Thyroid gland (tissue), 4 donors: ENCODE measurements at places on chromosomes 4 and X. TPM values are rescaled to one million over a fixed set of nuclear protein-coding genes. Genes with fewer than 3 reads are reported as not detected.

XK gene
- total RNA-seq = 3.5 TPM

DNA sequence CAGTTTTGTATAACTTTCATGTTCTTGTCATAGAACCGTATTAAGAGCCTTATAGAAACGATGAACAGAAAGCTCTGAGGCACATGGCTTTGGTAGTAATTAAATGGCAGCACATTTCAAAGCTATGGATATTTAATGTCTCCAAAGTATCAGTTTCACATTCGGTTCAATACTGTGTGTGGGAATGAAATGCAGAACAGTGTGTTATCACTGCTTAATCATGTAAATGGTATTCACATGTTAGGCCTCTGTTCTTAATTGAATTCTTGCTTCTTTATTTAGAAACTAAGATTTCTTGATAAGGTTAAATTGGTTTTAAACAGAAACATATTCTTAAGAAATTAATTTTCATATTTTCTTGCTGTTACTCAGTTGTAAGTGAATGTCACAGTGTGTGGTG, 701.0 kb upstream of the PITX2 start:
- no peak overlapping the region for H3K27ac ChIP-seq
- no peaks in the 10 kb centered on the region for H3K36me3 ChIP-seq
- DNase-seq = no peak
- H3K27me3 ChIP-seq = no peaks in the 10 kb centered on the region
- H3K4me3 ChIP-seq = no peak overlapping the region
- peaks cover 3% of the 10 kb centered on the region for H3K4me1 ChIP-seq

GRID2 gene
- total RNA-seq = not detected

DNA sequence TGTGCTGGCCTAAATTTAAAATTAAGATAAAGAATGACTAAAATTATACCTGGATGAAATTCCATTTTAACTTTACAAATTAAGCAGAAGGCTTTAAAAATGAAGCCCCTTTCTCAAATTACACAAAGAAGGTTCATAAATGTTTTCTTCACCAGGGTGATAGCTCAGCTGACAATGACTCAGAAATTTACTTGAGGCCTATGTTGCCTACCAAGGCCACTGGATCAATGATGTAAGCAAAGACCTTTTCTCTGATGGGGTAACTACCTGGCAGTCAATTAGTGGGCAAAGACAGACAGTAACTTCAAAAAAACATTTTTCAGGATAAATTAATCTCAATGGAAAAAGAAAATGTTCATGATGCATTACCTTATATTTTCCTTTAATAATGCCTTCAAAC, 23.9 kb upstream of the GPR34 start:
- H3K4me1 ChIP-seq = no peaks in the 10 kb centered on the region
- H3K27me3 ChIP-seq = no peaks in the 10 kb centered on the region
- no peak for DNase-seq
- no peak overlapping the region for H3K4me3 ChIP-seq
- H3K27ac ChIP-seq = no peak overlapping the region

- peaks cover 8% of the 10 kb centered on the region for H3K4me1 ChIP-seq
- H3K4me3 ChIP-seq = no peak overlapping the region
- no peaks in the 10 kb centered on the region for H3K27me3 ChIP-seq
- H3K36me3 ChIP-seq = no peaks in the 10 kb centered on the region
These were observed 32.2 kb downstream of the SMS start for GRCh38 chrX:21972721-21973120.

- no peaks in the 10 kb centered on the region for H3K4me1 ChIP-seq
- H3K36me3 ChIP-seq = no peaks in the 10 kb centered on the region
- no peaks in the 10 kb centered on the region for H3K27me3 ChIP-seq
- DNase-seq = no peak
- no peak overlapping the region for H3K4me3 ChIP-seq
- no peak overlapping the region for H3K27ac ChIP-seq
These were observed 39.0 kb downstream of the FRMD7 start for GRCh38 chrX:132088864-132089263.

HAND2 gene
- 2.0 TPM for total RNA-seq

DNA sequence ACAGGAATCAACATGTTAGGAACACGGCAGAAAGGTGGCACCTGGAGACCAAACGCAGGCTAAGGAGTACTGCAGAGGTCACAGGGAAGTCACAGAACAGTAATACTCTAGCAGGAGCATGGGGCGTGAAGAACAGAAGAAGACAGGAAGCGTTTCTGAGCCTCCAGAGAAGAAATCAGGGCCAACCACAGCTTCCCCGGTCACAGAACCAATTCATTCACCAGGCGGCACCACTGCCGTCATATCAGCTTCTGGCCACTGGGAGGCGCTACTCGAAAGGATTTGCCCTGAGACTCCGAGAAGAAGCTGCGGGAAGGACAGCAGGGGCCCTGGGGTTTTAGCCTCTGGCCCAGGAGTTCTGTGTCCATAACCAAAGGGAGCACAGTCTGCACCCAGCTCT, 78.0 kb upstream of the DRD5 start:
- H3K36me3 ChIP-seq = no peaks in the 10 kb centered on the region
- no peak overlapping the region for H3K4me3 ChIP-seq
- DNase-seq = peak; percentile 64
- H3K27ac ChIP-seq = no peak overlapping the region
- H3K27me3 ChIP-seq = no peaks in the 10 kb centered on the region

DNA sequence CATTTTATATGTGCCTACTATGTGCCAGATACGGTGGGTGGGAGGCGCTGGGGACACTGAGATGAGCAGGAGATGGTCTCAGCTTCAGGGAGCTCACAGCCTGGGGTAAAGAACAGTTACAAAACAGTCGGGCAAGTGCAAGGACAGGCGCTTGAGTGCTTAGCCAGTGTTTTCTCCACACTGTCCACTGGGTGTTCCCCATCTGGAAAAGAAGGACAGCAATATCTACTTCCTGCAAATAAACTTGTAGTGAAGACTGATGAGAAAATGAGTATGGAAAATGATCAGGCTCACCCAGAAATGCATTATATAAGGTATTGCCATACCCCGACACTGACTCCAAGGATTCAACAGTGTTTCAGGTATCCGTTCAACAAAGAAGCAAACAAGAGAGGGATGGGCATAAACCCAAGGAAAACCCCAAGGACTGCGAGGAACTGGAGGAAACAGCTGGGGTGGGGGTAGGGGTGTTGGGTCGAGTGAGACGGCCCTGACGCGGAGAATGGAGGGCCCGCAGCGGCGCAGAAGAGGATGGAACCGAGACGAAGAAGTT, 835 bp downstream of the TMEM185A start:
- peak overlapping the region; percentile 49 for H3K4me3 ChIP-seq
- peaks cover 8% of the 10 kb centered on the region for H3K4me1 ChIP-seq
- DNase-seq = peak; percentile 14
- H3K27ac ChIP-seq = peak overlapping the region; percentile 36
- no peaks in the 10 kb centered on the region for H3K36me3 ChIP-seq

DNA sequence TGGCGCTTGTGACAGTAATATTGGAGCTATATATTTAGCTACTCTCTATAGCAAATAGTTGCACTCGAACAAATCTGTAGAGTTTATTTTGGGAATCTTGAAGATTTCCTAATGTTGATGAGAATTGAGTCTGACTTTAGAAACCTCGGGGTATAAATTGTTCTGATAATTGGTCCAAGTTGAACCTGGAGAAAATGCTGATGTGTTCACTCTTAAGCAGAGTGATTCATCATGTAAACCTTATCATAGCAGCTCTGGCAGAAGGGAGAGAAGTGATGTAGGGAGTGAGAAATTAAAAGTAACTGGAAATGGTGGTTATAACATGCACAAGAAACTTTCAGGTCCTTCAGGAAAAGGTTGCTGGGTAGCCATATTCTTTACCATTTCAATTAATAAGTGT, 16.4 kb upstream of the SLC4A4 start:
- no peak for DNase-seq
- H3K36me3 ChIP-seq = no peaks in the 10 kb centered on the region
- no peaks in the 10 kb centered on the region for H3K27me3 ChIP-seq
- no peak overlapping the region for H3K27ac ChIP-seq
- no peaks in the 10 kb centered on the region for H3K4me1 ChIP-seq

- H3K36me3 ChIP-seq = no peaks in the 10 kb centered on the region
- no peaks in the 10 kb centered on the region for H3K27me3 ChIP-seq
- H3K27ac ChIP-seq = no peak overlapping the region
- DNase-seq = no peak
- H3K4me1 ChIP-seq = no peaks in the 10 kb centered on the region
These were observed 582.6 kb downstream of the RAPGEF2 start for GRCh38 chr4:159685340-159686092.

DNA sequence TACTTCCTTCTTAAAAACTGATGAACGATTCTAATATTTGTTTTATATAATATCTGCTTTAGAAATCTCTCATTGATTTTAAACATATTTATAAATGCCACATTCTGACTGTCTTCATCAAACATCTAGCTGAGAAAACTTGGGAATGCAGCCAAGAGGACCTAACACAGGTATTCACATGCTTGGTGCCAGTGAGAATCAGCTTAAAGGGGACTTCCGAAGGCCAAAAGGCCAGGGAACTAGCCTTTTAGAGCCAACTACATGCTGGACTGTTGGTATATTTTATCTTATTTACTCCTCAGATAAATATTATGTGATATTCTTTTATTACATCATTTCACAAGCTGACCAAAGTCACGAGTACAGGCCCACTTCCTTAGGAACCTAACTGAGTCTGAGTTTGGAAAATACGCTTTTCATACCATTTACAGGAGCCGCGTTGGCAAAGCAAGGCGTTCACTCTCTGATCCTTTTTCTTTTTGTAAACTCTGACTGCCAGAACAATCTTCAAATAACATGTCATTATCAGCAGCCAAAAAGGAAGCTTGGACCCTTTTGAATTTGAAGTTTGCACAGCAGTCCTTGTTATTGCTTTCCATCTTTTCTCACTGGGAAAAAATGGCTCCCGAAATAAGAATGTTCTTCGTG, 41.1 kb upstream of the PDLIM3 start:
- H3K27ac ChIP-seq = no peak overlapping the region
- H3K36me3 ChIP-seq = no peaks in the 10 kb centered on the region
- H3K27me3 ChIP-seq = no peaks in the 10 kb centered on the region
- DNase-seq = no peak
- H3K4me3 ChIP-seq = no peak overlapping the region
- H3K4me1 ChIP-seq = no peaks in the 10 kb centered on the region

RAI2 gene
- total RNA-seq = 12.1 TPM

MAGEA8 gene
- total RNA-seq = not detected

GRCh38 chr4:133152831-133153481, 3.9 kb downstream of the PCDH10 start:
- H3K36me3 ChIP-seq = no peaks in the 10 kb centered on the region
- H3K27ac ChIP-seq = no peak overlapping the region
- no peak for DNase-seq
- no peak overlapping the region for H3K4me3 ChIP-seq
- peaks cover 12% of the 10 kb centered on the region for H3K27me3 ChIP-seq
- peaks cover 42% of the 10 kb centered on the region for H3K4me1 ChIP-seq

DNA sequence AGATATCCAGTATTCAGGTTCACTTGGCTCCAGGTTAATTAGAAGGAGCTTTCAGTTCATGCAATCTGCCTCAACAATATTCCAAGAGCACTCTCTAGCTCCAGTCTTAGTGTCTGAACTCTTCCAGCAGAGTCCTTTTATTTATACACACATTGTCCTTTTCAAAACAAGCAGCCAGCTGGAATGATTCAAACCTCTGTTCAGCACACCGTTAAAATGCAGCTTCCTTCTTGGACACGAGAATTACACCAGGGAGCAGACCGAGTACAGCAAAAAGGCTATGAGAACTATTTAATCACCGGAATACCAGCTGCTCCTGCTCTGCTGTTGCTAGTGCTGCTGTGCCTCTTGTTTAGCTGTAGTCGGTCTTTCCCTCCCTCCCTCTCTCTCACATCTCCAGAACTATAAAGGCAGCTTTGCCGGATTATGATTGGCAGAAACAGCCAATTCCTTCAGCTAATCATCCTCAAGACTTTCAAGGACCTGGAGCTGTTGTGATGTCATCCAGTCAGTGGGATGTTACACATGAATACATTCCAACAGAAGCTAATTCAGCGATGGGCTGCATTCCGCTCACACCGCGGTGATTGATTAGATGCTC, at the start of gene NDST4:
Gene NDST4, minus strand, starts transcription at position 115 of the 601 bp plus-strand sequence. CDS start 36,584 bp downstream, outside the sequence.
- H3K4me3 ChIP-seq = no peak within 1 kb of the TSS
- H3K4me1 ChIP-seq = no peaks in the 10 kb centered on the region
- H3K36me3 ChIP-seq = no peaks in the 10 kb centered on the region
- H3K27me3 ChIP-seq = no peaks in the 10 kb centered on the region
- DNase-seq = peak; percentile 11
